Stimulated activated CD8-positive, alpha-beta memory T cell treated with anti-CD3 and anti-CD28 coated beads, Interleukin-2, amount 100 ng/mL, for 1 hour (primary cell): ENCODE measurements at places on chromosomes 4 and X.

DNA sequence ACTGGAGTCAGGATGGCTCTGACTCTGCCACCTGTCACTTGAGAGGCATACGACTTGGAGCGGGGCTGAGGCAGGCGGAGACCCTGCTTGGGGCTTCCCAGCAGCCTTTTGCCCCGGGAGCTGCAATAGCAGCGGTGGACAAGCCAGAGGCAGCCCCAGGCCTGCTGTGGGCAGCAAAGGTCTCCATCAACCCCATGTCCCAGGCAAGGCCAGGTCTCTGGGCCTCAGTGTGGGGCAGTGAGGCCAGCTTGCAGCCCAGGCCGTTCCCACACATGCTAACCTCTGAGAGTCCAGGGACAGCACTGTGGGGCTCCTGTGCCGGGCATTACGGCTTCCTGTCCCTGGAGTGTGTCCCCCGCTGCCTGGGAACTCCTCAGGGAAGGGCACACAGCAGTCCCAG, 53.0 kb downstream of the FAM53A start:
- no peak for DNase-seq

DNA sequence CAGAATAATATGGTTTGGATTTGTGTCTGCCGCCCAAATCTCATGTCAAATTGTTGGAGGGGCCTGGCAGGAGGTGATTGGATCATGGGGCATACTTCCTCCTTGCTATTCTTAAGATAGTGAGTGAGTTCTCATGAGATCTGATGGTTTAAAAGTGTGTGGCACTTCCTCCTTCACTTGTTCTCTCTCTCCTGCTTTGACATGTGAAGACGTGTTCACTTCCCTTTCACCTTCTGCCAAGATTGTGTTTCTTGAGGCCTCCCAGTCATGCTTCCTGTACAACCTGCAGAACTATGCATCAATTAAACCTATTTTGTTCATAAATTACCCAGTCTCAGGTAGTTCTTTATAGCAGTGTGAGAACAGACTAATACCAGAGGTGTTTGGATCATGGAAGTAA, 325.7 kb upstream of the GIMD1 start:
- DNase-seq, result no peak

- DNase-seq, result no peak
Measured at GRCh38 chr4:80413086-80413485, 77.6 kb downstream of the CFAP299 start.

DNA sequence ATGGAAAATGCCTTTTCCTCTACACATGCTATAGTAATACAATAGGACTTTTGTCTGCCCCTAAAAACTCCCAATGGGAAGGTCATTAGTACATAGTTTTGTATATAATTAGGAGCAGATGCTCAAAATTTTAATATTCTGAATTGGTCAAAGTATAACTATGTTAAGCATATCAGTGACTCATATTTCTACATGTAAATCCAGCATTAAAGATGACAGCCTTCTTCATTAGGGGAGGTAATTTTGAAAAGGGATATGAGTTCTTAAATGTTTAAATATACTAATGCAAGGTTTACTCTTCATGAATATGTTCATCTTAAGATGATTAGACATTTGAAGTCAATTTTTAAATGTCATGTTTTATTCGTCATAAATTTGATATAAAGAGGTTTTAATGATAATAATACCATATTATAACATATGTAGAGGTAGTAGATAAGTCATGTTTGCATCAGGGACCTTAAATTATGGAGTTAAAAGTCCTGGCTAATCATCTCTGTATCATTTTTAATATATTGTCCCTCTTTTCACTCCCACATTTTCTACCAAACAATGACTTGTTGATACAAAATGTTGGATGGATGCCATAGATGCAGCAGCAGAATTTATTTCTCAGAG, 218.8 kb downstream of the STPG2 start:
- DNase-seq, result no peak

DNA sequence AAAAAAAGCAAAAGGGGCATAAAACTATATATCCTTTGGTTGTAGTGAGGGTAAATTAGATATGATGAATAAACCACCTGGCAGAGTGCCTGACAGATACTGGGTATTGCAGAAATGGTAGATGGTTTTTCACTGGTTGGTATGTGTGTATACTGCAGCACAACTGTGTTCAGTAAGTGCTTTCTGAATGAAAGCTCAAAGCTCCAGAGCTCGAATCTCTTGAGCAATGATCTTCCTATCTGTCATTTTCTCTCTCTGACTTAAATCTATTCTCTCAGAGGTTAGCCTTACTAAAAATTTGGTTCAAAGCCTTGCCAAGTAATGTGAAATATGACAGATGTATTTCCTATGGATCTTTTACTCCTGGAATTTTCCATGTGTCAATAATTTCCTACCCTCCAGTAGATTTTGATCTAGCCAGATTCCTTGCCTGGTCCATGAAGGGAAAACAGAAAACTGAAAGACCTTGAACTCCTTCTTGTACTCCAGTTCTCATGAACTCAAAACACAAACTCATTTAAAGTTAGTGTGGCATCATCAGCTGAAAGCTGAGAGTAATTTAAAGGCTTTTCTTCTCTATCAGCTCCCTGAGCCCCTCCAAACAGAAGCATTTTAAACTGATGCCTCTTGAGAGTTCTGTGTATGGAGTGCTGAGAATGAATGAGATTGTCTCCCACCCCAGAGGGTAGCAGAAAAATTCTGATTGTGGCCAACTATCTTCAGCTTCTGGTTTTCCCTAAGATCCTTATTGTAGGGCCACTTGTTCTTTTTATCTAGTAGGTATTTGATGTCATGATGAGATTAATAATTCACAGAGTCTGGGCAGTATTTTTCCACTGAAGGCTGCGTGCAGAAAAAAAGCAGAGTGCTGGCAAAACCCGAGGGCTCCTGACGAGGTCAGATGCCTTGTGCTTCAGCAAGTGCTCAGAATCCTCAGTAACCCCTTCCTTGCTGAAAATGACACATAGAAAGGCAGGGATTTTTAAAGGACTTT, 363.4 kb upstream of the BOD1L1 start:
- no peak for DNase-seq

DNA sequence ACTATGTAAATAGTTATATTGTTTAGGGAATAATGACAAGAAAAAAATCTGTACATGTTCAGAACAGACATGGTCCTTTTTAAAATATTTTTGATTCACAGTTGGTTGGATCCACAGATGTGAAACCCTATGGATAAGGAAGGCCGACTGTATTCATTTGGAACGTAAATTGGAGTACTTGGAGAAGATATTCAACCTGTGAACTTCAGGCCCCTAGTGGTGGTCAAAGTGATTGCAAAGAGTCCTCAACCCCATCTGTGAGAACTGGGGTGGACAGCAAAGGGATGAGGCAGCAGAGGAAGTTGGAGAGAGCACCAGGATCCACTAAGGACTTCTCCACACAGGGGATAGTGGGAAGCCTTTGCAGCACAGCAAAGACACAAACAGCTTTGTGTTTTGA, 6.2 kb upstream of the CXCL13 start:
- no peak for DNase-seq

- no peak for DNase-seq
Measured at GRCh38 chrX:111837197-111837596, 38.8 kb upstream of the TRPC5OS start.

DNA sequence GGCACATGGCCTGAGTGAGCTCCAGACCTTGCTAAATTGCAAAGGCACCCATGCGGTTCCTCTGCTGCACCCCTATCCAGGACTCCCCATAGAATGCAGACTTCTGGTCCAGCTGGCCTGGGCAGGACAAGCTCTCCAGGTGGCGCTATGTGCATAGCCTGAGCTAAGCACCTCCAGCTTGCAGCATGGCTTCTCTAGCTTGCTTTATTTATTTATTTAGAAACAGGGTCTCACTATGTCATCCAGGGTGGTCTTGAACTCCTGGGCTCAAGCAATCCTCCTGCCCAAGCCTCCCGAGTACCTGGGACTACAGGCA, 5.5 kb upstream of the WFS1 start:
- no peak for DNase-seq

- DNase-seq, result no peak
Measured at GRCh38 chr4:81227968-81228367, 12.9 kb upstream of the PRKG2 start.

DNA sequence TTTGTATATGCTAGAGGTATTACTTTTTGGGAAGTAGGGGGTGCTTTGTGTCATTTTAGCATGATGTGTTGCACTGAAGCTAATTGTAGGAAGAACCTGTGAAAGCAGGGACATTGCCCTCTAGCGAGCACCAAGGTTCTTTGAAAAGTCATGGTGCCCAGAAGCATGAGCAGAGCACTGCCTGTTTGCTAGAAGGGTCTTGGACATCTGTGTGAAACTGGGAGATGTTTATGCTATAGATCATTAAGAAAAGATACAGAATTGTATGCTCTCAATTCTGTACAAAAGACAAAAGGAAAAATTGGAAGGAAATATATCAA, 14.7 kb downstream of the GRPR start:
- DNase-seq, result no peak

DNA sequence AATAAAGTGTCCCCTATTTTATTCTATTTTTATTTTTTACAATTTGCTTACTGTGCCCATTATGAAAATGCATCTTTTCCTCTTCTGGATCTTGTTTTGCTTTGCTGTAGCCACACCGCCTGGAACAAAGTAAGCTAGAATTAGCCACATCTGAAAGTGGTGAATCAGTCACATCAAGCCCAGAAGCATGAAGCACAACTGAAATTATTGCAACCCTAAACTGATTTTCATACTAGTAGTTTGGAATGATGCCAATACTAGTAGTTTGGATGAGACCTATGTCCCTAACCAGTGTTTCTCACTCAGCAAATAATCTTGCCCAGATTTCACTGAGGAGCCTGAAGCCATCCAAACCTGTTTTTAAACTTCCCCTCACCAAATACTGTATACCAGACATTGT, 303.0 kb downstream of the EPHA5 start:
- DNase-seq, result no peak

DNA sequence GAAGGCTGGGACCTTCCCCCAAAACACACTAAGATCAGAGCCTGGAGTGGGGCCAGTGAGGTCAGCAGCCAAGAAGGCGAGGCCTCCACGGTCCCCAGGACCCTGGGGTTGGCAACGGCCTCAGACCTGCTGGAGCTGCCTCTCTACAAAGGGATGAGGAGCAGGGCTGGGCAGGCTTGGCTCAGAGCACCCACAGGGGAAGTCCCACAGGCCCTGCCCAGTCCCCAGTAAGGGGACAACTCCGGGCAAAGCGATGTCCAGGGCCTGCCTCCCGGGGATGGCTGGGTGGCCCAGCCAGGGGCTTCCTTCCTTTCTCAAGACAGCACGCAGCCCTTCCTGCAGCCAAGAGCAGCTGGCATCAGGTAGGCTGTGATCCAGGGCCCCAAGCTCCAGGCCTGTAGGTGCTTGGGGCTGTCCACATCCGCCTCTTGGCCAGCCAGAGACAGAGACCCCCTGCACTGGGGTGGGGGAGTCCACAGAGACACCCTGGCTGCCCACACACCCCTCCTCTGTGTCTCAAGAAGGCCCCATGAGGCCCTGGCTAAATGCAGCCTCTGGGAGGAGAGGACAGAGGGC, 5.7 kb downstream of the MXD4 start:
- DNase-seq, result no peak

- DNase-seq, result no peak
Measured at GRCh38 chr4:54391104-54391503, 162.0 kb downstream of the PDGFRA start.

DNA sequence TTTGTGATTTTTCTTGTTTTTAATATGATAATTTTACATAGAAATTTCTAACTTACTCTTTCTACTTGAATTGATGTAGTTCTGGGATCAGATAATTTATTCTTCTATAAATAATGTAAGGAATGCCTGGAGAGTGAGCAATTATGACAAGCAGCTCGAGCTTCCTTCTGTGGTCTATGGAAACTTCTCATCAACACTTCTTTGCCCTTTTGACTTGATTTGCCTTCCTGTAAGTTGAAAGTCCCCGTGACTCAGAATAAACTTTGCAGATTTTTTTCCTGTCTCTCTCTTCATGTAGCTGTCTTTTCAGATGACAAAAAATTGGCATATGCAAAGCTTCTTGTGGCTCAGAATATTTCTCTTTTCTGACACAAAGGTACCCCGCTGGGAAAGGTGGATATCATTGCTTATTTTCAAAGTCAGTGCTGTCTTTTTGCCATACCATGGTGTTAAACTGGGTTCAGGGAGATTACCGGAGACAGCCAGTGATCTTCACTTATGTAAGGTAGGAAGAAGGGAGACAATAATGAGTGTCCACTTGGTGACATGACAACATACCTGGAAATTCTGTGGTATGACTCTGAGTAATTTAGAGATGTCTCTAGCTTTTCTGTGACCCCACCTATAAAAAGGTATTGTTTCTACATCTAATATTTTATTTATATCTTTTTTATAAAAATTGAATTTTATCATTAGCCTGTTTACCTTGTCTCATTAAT, 278.6 kb upstream of the GNPDA2 start:
- DNase-seq, result no peak

GRCh38 chr4:113825272-113825671, 63.7 kb upstream of the CAMK2D start:
- DNase-seq, result no peak

DNA sequence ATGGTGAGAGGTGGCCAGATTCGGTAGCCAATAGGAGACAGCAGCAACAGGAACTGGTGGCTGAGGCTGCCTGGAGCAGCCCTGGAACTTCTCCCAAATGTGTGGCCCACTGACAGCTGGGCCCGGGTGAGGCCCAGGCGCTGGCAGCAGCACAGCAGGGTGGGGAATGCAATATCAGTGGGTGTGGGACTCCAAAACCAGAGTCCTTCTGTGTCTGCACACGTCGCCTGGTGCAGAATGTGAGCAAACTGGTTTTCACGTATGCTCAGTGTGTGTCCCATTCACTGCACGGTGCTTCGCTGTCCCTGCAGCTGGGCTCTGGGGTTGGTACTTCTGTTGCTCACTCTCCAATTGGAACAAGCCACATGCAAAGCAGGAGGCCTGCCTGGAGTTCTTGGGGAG, 14.4 kb upstream of the CENPU start:
- DNase-seq, result no peak

- no peak for DNase-seq
Measured at GRCh38 chr4:73770917-73771316, 30.5 kb downstream of the CXCL8 start.
